ENCODE measurements at places on chromosomes 1 and 21.

- DNase-seq = no peak
These were observed 26.5 kb downstream of the CXADR start for GRCh38 chr21:17539323-17539722.

DNA sequence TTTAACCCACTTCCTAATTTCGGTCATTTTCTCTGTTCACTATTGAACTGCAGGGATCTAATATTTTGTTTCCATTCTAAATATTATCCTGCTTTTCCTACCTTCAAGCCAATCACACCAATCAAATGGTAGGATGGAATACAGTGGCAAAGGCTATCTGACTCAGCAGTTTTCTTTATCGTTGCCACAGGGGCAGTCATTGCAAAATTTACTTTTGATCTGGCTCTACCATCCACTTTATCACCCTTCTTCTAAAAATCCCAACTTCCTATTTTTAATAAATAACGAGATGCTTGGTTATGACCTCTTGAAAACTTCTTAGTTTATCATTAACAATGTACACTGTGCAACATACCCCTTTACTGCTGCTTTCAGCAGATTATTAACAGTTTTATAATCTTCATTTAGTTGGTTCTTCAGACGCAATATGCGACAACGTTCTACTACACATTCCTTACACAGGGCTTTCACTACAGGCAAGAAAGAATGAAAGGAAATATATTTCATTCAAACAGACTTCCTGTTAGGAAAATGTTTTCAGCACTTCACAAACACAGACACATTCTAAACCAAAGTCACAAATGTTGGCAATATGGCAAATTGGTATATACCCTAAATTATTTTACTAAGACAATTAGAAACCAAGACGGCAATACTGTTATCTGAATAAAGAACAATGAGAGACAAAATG is 52.3 kb upstream of the RAP1GAP start:
- no peak for DNase-seq

DNA sequence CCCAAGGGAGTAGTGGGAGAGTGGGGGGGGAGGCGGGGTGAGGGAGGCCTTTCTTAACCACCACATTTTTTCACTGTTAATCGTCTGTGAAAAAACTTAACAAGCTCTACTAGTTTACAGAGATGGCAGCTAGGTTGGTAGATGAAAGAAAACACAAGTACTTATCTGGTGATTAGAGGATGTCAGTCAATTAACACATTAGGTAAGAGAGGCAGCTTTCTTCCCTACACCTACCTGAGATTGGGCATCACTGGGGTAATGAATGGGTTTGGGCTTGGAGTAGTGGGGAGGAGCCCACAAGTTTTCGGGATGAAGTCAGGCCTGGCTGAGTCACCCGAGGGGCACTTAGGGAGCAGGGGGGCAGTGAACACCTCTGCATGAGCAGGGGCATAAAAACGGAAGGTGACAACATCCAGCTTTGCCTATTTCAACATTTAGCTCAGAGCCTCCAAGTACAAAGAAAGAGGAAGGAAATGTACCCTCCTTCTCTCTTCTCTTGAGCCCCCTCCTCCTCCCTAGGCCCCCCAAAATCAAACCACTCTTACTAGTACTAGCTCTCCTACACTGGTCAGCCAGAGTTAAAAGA is 2.5 kb downstream of the LBR start:
- DNase-seq = no peak

- DNase-seq = no peak
These were observed 27.3 kb upstream of the A3GALT2 start for GRCh38 chr1:33348194-33348593.

- no peak for DNase-seq
These were observed 134.2 kb downstream of the TLR5 start for GRCh38 chr1:223008808-223009207.

GRCh38 chr1:187338762-187339412 is 510.1 kb downstream of the PLA2G4A start:
- DNase-seq = no peak

DNA sequence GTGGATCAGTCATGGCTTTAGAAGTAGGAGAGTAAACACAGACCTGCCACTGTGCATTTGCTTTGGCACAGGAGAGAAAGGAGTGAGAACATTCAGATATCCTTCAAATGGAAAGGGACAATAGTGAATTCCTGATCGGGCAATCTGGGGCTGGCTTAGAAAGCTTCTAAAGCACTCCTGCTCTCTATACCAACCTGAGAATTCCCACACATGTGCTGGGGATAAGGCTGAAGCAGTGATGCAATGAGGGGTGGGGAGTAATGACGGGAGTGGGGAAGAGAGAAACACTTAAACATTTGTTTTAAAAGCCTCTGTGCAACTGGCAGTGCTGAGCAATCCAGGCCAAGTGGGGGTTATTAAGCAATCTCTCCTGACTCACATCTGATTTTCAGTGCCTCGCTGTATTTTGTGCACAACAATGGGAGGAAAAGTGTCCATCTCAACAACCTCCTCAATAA is 108.8 kb downstream of the KIAA0319L start:
- no peak for DNase-seq

DNA sequence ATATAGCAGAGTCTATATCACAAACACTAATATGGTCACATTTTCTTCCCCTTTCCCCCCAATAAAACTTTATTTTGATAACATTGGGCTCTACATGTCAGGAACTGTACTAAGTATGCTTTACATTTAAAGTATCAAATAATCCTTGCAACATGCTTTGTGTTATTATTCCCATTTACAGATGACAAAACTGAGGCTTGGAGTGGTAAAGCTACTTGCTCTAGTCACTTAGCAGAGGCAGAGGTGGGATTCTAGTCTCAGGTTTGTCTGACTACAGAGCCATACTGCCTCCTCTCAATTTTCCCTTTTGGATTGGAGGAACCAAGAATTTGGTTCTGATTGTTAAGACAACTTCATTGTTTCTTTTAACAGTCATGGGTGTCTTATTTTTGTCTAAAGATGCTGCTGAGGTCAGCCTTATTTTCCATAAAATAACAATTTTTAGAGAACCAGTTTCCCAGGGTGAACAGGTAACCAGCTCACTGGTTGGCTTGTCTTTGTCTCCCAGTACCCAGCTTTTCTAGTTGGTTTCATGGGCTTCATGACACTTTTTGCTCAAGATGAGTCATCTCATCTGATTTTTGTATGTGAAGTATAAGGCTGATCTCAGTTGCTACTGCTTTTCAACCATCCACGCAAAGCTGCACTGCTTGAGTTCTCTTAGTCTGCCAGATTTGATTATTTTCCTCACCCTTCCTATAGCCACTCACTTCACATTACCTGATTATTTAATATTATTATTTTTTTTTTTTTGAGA is 81.0 kb upstream of the ARID1A start:
- no peak for DNase-seq

DNA sequence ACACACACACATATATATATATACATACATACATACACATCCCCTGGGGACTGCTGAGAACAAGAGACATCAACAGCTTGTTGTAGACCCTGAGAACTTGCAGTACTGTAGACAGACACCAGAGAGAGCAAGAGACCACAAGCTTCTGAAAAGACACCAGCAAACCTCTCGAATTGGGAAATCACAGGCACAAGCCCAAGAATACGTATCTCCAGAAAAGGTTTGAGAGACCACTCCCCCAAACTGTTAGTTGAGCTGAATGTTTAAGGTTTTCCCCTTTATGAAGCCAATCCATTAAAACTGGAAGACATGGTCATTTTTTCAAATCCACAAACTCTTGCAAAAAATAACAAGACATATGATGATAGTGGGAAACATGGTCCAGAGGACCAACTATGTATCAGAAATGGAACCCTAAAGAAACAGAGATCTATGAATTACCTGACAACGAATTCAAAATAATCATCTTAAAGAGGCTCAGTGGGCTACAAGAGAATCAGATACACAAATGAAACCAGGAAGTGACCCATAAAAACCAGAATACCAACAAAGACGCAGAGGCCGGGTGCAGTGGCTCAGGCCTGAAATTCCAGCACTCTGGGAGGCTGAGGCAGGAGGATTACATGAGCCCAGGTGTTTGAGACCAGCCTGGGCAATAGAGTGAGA is 45.1 kb downstream of the SLC2A1 start:
- peak; percentile 62 for DNase-seq

- DNase-seq = no peak
These were observed 70.8 kb downstream of the PLA2G4A start for GRCh38 chr1:186899577-186899976.

GRCh38 chr1:79295967-79296366 is 289.4 kb upstream of the ADGRL4 start:
- no peak for DNase-seq

GRCh38 chr1:216015116-216015515 is 408.1 kb downstream of the USH2A start:
- no peak for DNase-seq

GRCh38 chr1:93025572-93025971 is 53.5 kb upstream of the MTF2 start:
- no peak for DNase-seq

DNA sequence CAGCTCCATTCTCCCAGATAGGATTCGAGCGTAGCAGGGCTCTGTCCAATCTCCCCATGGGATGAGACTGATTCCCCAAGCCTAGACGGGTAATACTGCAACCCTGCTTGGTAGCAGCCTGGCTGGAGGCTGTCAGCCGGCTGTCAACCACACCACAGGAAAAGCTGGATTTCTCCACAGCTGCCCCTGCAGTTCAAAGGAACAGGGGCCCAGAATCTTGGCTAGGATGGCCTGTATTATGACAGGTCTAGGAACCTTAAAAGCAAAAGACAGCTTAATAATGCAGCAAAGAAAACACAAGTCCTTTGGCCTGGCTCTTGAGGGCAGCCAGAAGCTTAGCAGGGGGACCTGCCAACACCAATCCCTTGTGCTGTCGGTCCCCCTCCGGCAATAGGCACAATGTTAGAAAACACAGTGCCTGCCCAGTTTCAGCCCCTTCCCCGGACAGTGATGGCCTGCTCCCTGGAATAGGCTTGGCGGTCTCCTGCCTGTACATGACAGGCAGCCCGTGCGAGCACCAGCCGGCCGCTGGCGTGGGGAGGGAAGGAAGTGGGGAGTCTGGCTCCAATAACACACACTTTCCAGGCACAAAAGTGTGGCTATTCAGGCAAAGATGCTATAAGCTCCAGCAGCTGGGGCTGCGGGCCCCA is 90.5 kb downstream of the TRABD2B start:
- no peak for DNase-seq

- no peak for DNase-seq
These were observed 3.6 kb upstream of the KIF17 start for GRCh38 chr1:20721117-20722061.

- no peak for DNase-seq
These were observed 20.9 kb upstream of the SSX2IP start for GRCh38 chr1:84711121-84711520.

DNA sequence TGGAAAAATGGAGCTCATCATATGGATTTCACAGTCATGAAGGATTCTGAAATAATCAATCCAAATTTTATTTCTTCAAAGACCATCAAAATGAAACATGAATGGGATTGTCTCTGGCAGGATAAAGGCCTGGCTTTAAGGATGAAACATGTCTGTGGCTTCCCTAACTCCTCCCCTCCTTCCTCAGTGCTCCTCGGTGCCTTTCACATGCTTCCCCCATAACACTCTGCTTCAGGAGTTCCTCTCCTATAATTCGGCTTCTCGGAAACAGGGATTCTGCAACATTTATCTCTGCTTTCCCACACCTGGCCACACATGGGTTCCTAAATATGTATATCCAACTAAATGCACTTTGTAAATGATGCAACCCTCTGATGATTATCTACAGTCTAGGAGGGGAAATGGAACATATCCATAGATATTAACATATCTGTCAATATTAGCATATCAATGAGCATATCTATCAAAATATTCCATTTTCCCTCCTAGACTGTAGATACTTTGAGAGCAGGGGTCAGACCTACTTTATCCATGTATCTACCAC is 153.8 kb downstream of the PLPP3 start:
- DNase-seq = no peak

DNA sequence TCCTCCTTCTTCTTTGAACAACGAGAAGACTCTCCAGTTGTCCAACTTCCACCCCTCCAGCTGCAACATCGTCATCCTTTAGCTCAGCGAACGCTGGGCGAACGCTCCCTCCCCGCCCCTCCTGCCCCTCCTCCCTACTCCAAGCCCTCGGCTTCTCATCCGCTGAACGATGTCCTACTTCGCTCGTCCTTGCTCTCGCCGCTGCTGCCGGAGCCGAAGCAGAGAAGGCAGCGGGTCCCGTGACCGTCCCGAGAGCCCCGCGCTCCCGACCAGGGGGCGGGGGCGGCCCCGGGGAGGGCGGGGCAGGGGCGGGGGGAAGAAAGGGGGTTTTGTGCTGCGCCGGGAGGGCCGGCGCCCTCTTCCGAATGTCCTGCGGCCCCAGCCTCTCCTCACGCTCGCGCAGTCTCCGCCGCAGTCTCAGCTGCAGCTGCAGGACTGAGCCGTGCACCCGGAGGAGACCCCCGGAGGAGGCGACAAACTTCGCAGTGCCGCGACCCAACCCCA is at the start of gene BCAN:
BCAN (plus strand) TSS at position 357 of the 504 bp plus-strand sequence. CDS start 3,938 bp downstream, outside the sequence.
- no peak for DNase-seq

GRCh38 chr1:178364782-178365181 is 132.0 kb downstream of the CLEC20A start:
- no peak for DNase-seq

DNA sequence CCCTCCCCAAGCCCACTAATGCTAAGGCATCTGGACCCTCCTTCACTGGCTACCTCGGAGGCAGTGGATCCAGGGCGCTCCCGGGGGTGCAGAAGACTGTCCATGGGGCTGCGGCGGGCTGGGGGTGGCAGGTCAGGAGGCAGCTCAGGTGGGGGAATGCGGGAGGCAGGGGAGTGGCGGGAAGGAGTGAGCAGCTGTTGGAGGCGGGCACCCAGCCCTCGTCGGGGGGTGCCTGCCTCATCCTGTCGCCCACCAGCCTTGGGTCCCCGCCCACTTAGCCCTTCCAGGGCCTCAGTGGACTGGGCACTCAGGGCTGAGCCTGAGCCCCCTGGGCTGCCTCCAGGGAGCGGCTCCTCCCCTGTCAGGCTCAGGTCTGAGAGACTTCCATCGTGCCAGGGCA is 10.7 kb upstream of the GATAD2B start:
- no peak for DNase-seq

DNA sequence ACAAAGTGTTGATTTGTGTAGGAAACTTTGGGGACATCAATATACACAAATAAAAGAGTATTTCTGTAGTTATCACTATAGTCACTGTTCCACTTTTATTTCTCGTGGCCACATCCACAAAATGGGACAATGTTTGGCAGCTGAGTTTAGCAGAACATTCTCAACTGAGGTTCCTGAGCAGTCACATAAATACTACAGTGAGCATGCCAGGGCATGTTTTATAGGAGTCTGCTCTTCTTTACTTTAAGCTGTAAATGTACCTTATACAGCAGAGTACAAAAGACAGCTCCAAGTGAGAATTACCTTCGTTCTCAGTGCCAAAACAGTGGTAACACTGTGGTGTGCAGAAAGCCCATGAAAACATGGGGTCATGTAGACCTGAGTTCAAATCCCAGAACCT is 5.0 kb downstream of the BTG3 start:
- DNase-seq = no peak

- DNase-seq = peak; percentile 81
These were observed 25.3 kb downstream of the TMEM51 start for GRCh38 chr1:15178571-15179484.

Data from NCI-H1092 (cell line).